ENCODE measurements at places on chromosomes 3 and 15.

DNA sequence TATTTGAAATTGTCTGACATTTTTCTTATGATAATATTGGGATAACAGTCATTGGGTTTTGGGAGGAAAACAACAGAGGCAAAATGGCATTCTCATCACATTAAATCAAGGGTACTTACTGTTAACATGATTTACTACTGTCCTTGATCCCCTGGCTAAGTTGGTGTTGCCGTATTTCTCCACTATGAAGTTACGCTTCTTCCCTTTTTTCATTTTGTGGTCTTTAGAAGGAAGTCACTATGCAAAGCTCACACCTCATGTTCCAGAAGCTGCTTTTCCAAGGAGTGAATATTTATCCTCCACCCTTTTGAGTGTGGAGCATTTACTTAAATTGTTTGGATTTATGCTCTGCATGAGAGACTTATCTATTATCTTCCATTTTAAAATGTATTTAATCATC, 63.7 kb downstream of the ALCAM start:
- no peak for DNase-seq

- DNase-seq, result no peak
Observed at GRCh38 chr15:89149501-89150101, 61.3 kb downstream of the ABHD2 start.

DNA sequence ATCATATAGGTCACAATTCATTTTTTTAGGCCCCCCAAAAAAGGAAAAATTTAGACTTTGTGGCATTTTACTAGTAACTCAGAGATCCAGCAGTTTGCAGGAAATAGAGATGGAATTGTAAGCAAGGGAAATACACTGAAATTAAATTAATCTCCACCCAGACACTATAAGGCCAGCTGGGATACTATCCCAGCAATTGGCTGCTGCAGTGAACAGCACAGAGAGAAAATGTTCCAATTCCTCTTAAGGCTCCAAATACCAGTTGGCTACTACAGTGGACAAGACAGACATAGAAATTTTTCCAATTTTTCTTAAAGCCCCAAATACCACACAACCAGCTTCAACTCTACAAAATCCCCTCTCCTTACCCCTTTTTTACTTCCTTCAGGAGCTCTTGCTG, 78.9 kb downstream of the ULK4 start:
- no peak for DNase-seq

- DNase-seq, result no peak
Observed at GRCh38 chr3:153631102-153631501, 469.1 kb downstream of the RAP2B start.

- DNase-seq, result no peak
Observed at GRCh38 chr15:91118817-91119590, 18.9 kb downstream of the SV2B start.

- no peak for DNase-seq
Observed at GRCh38 chr15:57503911-57504598, 87.6 kb upstream of the MYZAP start.

GRCh38 chr3:55704521-55704920, 217.4 kb upstream of the WNT5A start:
- no peak for DNase-seq

DNA sequence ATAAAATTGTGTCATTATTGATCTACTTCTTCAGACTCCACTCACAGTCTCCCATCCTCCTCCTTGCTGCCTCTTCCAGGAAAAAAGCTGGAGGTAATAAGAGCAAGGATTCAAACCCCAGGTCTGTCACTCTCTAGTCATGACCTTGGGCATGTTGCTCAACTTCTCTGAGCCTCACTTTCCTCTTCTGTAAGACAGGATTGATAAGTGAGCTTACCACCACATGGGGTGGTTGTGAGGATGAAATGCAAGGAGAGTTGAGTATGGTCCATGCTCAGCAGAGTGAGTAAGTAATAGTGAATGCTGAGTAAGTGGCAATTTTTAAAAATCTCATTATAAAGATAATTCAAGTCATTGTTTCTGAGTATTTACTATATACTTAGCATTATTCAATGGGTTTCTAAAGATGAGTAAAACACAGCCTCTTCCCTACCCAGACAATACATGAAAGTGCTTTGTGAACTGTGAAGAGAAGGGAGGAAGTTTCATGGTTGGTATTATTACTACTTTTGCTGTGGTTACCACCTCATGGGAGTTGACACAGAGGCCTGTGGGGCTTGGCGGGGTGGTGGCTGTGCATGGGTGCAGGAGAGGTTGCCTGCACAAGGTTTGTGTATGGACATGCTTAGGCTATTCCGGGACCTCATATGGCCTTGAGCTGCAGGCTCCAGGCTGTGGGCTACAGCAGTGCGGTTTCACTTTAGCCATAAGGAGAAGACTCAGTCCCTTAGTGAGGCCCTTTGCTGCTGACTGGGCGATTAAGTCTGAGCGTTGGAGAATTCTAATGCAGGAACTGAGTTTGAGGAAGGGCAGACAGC, 30.0 kb downstream of the SLC6A11 start:
- DNase-seq, result no peak

DNA sequence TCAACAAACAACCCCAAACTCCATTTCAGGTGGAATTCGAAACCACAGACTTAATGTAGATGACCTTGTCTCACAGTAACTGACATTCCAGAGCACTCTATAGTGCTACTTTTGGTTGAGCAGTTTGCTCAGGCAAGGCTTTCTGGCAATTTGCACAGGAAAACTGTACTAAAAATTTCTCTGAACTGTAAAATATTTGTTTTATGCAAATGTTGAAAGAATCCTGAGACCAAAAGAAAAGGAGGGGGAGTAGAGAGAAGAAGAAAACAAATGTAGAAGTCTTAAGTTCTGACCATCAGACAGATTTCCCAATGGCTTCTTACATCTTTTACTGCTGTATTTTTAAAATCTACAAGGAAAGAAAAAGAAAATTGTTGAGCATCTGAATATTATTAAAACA, 53.5 kb downstream of the DTWD1 start:
- no peak for DNase-seq

GRCh38 chr3:6962801-6963200, 101.9 kb downstream of the GRM7 start:
- DNase-seq, result no peak

DNA sequence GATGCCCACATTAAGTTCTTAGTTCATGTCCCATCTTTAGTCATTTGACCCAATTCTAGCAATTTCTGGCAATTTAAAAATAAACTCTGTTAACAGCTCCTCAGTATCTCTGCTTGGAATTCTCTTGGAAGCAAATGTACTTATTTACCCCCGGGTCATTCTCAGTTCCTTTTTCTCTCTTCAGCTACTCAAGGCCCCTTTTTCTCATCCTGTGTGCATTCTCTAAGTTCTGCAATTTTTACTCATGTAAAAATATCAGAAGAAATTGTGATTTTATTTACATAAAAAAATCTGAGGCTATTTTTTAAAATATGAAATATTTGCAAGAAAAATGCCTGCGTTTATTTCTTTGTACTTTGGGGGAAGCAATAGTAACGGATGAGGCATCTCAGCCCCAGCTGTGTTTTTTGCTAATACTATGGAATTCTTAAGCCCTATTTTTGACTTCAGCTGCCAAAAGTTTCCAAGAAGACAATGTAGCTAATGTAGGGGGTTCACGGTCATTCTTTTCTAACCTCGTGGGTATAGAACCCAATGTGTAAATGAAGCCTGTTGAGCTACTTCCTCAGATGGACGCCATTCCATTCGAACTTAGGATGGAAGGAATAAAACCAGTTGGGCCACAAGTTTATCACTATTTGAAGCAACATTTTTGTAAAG, 20.0 kb downstream of the CERS3 start:
- DNase-seq, result no peak

- no peak for DNase-seq
Observed at GRCh38 chr3:31039145-31039544, 144.7 kb upstream of the GADL1 start.

DNA sequence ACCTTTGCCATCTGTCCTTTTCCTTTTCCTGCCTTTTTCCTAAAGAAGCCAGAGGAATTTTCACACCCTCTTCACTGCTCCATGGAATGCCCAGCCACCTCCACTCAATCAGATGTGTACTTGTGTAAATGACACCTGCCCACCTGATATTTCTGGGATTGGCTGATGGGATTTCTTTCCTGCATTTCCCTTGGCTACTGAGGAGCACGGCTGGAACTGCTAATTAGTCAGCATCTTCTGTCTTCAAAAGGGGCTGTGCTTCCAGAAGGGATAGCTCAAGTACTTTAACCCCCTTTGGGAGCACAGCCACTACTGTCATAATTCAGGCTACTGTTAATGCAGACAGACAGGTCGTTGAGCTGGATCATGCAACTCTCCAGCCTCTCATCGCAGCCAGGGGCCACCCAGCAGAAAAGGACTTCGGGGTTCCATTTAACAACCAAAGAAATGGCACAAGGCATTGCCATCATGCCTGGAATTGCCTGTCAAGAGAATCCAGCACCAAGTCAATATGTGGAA, 38.6 kb downstream of the MGLL start:
- DNase-seq, result no peak

DNA sequence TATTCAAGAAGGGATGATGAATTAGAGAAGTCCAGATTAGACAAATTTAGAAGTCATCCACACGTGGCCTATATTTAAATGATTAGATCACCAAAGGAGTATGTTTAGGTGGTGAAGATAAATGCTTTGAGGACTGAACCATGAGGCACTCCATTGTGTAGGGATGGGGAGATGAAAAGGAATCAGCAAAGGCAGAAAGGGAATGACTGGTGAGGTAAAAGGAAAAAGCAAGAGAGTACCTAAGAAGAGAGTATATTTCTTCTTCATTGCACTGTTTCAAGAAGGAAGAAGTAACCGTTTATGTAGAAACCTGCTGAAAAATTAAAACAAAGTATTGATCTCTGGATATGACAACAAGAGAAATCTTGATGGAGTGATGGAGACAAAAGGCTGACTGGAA, 40.7 kb downstream of the DENND4A start:
- DNase-seq, result no peak

- no peak for DNase-seq
Observed at GRCh38 chr3:195666-196065, 897 bp upstream of the CHL1 start.

DNA sequence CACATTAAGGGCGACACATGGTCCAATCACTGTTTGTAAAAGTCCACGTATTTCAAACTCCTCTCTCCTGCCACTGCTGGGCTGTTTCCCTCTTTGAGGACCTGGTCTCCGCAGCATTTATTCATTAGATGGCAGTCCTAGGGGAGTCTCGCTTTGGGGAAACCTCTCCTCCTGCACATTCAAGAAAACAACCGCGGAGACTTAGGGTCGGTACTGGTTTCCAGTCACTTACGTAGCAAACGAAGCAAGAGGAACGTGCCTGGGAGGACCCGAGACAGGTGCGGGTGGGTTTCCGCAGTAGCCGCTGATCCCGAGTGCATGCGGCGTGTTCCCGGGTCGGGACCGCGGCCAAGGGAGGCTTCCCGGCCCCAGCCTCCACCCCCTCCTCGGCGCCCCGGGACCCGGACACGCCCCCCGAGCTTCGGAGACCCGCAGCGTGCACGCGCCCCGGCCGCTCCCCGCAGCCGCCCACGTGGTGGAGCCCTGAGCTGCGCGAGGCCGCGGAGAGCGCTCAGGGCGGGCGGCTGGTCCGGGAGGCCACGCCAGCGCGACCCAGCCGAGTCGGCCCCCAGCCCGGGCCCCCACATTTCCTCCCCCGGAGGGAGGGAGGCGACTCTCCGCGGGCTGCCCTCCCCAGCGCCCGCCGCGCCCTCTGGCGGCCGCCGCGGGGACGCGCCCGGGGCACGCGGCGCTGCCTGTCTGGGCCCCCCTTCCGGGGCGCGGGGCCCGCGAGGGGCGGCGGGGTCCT, 1.1 kb upstream of the IGF1R start:
- DNase-seq, result no peak

GRCh38 chr3:185978516-185978915, 40.7 kb upstream of the TRA2B start:
- DNase-seq, result no peak

DNA sequence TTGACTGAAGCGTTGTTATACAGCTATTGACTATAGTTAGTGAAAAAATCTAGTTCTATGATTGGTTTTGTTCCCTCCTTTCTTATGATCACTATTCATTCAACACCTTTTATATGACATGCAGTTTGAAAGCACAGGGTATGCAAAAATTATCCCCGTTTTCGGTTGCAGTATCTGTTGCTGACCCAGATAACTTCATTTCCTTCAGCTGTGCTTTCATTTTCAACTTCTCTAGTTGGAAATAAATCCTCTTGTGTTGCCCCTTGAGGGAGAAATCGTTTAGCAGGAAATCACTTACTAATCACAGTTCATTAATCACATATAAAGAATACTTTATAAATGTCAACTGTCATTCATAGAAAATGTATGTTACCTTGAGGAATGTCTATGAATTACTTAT, 55.1 kb downstream of the MBNL1 start:
- no peak for DNase-seq

DNA sequence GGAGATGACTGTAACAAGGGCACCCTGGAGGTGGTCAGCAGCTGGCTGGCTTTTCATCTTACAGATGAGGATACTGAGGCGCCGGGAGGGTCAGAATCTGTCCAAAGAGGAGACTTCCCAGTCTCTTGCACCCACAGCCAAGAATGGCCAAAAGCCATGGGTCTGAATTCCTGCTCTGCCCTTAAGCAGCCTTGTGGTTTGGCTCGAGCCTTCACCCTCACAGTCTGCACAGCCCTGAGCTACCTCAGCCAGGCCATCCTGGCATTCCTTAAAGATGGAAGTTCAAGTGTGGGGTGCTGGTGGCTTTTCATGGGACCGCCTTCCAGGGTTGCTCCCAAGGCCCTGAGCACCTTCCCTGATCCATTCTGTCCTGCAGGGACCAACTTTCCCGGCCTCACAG, 59.2 kb downstream of the CACNA2D2 start:
- no peak for DNase-seq

DNA sequence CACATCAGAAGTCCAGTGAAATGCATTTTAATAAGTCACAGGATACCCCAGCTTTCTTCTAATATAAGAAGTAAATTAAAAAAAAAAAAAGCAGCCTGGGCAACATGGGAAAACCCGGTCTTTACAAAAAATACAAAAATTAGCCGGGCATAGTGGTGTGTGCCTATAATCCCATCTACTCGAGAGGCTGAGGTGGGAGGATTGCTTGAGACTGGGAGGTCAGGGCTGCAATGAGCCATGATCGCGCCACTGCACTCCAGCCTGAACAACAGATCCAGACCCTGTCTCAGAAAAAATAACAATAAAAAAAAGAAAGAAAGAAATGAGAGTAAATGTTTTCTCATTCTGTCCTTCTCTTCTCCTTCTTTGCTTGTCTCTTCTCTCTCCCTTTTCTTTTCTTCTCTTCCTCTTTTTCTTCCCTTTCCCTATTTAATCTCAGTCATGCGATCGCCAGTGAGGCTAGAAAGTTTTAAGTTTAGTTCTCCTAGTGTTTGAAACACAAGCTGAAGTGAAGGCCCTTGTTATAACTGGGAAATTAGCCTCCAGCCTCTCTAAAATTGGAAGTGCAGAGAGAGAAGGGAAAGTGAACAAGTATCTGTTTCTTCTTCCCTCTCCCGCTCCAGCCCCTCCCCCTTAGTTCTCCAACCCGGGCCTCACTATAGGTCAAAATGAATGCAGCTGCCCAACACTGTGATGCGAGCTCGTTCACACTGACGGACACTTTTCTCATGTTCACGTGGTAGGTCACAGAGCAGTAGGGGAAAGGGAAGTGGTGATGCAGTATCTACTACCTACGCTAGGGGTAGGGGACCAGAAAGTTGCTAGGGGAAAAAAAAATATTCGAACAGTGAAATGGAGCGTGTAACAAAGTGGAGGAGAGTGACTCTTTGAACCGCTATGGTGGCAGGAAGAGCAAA, 23.5 kb upstream of the TSC22D2 start:
- DNase-seq, result no peak
